ENCODE measurements at places on chromosomes 2 and 18.

DNA sequence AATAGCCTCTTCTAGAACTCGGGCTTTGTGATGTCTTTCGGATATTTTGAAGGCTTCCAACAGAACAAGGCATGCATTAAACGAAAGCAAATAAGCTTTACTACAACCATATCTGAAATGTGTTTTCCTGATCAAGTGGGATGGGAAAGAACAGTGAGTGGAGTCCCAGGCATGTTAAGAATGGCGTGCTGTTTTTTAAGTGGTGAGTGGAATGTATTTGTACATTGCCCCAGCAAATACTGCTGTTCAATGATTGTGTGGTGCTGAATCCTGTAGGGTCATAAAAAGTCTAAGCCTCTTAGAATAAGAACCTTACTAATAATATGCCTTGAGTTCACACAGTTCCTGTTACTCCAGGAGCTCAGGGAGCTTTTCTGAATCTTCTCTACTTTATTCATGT lies 52.5 kb downstream of the POMC start:
- no peak for DNase-seq

DNA sequence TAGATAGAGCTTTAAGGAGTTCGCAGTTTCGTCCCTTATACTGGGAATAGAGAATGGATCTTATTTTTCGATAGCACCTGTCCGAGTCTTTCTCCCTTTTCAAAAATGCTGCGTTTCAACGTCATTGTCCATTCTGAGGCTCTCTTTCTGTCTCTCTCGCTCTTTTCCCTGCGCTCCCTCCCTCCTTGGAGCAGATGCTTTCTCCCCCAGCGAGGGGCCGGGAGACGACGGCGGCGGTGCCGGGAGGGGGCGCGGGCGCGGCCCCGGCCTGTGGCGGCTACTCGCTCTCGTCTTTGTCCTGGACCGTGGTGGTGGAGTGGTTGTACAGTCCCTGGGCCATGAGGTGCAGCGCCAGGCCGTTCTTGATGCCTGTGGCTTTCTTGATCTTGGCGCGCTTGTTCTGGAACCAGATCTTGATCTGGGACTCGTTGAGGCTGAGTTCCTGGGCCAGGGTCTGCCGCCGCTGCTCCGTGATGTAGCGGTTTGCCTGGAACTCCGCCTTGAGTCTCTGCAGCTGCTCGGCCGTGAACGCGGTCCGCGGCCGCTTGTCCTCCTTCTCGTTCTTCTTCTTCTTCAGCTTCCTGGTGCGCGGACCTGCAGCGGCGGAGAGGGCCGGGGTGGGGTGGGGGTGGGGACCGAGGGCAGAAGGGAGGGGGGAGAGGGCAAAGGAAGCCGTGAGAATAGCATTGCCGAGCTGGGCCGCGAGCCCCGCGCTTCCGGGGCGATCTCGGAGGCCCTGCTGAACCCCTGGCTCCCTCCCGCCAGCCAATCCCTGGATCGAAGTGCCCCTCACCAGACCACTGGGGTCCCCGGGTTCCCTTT lies 4.6 kb downstream of the EN1 start:
- no peak for DNase-seq

DNA sequence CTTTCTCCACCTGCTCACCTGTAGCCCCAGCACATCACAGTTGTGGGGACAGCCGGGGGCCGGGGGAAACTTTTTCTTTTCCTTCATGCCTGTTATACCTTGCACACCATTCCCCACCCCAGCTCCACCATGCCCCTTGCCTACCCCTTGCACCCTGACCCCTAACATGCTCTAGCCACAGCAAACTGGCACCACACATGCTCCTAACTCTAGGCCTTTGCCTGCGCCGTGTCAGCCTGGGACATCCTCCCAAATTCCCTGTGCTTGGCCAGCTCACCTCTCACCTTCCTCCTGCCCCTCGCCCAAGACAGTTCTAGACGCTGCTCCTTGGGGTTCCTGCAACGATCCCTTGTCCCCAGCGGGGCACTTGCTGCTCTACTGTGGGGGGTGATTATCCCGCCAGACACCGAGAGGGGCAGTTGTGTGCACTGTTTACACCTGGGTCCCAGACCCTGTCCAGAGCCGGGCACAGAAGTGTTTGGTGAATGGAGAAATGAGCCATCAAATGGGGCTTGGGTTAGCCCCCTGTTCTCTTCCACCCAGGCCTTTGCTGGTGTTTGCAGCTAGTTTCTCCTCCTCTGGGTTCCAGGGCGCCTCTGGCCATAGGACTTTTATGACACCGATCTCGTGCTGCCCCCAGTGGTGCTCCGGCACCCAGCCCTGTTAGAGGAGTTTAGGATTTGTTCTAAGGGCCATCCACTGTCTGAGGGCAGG lies 129.8 kb downstream of the CTIF start:
- no peak for DNase-seq

GRCh38 chr2:218746470-218746795 lies 35.5 kb upstream of the CYP27A1 start:
- no peak for DNase-seq

DNA sequence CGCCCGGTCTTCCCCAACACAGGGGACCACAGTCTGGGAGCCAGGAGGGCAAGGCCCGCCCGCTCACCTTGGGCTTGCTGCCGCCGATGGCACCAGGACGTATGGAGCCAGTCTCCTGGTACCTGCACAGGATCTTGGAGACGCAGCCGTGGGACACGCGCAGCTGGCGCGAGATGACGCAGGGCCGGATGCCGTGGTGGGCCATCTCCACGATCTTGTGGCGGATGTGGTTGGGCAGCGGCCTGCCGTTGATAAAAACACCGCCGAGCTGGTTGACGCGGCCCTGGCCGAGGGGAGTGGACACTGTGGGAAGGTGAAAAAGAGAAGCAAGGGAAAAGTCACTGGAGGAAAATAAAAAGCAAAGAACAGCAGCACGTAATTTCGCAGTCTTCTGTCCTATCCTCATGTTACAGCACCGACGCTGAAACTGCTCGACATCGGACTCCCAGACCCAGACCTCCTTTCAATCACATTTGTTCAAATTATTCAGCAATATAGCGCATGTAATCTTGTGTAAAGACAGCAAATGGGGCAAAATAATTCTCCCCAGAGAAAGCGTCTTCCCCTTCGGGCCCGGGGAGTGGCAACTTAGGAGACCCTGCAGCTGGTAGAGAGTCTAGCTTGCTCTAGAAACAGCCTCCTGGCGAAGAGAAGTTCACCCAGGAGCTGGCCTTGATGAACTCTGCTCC lies 1.7 kb downstream of the PAX3 start:
- DNase-seq: no peak
